ENCODE measurements at places on chromosomes 3 and 15.

GRCh38 chr3:177981576-177981975, 554.7 kb upstream of the KCNMB2 start:
- no peak for DNase-seq

GRCh38 chr15:75069301-75069925, 46.0 kb downstream of the PPCDC start:
- DNase-seq, result no peak

DNA sequence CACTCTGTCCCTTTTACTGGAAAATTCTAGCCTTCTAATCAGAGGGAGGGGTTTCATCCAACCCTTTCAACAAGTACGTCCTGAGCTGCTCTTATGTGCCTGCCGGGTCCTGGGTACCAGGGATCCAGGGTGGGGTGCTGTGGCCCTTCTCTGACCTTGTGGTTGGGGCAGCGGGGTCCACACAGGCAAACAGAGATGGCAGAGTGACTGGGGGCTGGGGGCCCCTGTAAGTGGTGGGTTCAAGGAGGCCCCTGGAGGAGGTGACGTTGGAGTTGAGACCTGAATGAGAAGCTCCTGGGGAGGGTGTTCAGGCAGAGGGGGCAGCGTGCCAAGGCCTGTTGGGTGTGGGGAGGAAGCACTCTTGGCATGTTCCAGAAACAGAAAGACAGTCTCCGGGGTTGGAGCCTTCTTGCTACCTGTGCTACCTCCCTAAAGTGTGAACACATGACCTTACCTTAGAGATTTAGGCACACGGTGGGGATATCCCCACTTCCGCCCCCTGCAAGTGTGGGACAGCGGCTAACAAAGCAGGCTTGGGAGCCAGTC, 78.1 kb downstream of the FBLN2 start:
- no peak for DNase-seq

- DNase-seq, result peak; percentile 70
Observed at GRCh38 chr15:22979238-22980188, 655 bp downstream of the CYFIP1 start.

GRCh38 chr3:196288141-196288460, 575 bp upstream of the PCYT1A start:
- DNase-seq, result no peak

- no peak for DNase-seq
Observed at GRCh38 chr3:35404571-35404970, 234.8 kb upstream of the ARPP21 start.

- peak; percentile 72 for DNase-seq
Observed at GRCh38 chr15:69410248-69410874, 3.8 kb upstream of the KIF23 start.

DNA sequence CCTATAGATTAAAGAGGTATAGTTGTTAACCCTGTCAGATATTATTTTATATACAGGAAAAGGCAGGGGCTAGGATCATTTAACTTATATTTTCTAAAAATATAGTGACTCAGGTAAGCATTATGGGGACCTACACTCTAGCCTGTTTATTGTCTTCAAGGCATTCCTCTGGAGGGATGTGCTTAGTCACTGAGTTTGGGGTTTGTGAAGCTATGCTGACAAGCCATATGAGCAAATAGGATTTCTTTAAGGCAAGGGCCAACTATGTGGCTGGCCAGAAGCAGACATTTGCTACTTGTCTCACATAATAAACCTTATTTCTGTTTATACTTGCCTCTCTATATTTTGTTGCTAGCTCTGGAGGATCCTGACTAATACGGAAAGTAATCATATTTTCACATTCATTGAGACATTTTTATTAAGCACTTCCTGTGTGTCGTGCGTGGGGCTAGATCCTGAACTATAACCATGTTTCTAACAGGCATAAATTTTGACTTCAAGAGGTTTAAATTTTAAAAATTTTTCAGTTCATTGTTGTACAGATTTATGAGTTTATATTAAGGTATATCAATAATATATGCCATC, 153.4 kb downstream of the OTOL1 start:
- peak; percentile 51 for DNase-seq

DNA sequence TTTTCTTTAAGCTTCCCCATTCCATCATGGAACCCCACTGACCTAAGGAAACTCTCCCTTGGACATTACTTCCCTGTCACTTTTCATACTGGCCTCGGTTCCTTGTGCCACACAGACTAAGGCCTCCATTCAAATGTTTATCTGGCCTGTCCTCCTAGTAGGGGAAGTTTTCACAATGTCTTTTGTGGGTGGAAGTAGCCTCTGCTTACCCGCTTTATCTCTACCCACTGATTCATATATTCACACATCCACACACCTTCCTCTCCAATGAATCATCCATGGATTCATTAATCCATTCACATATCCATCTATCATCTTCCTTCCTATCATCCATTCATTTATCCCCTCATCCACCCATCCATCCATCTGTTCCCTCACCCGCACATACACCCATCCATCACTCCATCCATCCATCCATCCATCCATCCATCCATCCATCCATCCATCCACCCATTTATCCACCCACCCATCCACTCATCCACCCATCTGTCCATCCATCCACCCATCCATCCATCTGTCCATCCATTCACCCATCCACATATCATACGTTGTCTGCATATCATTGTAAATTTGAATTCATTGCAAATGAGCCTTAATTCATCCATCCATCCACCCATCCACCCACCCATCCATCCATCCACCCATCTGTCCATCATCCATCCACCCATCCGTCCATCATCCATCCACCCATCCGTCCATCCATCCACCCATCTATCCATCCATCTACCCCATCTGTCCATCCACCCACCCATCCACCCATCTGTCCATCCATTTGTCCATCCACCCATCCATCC, 49.1 kb downstream of the IQSEC1 start:
- no peak for DNase-seq

GRCh38 chr15:70383856-70384255, 286.1 kb upstream of the TLE3 start:
- DNase-seq, result no peak

DNA sequence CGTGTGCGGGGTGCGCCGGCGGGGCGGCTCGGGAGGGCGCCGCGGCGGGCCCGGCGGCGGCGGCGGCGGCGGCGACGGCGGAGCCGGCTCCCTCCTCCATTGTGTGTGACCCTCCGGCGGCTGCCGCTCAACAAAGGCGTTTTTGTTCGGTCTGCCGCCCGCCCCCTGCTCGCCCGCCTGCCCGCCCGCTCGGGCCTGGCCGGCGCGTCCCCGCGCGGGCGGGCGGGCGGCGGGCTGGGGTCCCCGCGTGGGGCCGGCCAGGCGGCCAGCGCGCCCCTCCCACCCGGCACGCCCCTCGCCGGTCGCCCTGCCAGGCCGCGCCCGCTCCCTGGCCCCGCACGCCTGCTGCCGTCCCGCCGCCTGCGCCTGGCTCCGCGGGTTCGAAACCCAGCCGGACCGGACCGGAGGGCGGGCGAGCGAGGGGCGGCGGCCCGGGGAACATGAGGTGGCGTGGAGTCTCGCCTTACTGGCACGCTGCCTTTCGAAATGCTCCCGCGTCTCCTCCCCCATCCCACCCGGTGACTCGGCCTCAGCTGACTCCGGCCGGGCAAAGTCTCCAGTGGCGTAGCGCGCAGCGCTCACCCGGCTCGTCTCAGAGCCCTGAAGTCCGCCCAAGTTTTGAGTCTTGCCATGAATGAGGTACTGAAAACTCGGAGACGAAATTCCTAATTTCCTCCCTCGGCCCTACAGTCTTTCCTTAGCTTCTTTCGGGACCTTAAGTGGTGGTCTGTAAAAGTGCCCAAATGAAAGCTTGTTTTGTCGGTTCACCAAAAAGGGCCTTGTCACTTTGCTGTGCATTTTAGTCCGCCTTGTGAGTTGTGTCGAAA, 588 bp downstream of the MAPK6 start:
- DNase-seq, result peak; percentile 92

DNA sequence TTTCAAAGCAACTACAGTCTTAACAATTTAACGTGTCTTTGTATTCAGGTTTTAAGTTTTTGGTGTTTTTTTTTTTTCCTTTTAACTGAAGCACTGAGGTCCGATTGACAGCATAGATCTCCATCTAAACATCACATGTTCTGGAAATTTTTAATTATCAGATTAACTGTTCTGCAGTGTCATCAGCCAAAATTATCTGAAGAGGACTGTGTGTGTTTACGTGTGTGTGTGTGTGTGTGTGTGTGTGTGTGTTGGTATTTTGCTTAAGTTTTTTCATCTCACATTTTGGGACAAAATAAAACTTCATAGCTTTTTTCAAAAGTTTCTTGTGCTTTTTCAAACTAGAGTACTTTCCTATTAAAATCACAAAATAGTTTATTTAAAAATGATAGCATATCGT, 1.8 kb downstream of the PIK3CA start:
- DNase-seq, result peak; percentile 3

DNA sequence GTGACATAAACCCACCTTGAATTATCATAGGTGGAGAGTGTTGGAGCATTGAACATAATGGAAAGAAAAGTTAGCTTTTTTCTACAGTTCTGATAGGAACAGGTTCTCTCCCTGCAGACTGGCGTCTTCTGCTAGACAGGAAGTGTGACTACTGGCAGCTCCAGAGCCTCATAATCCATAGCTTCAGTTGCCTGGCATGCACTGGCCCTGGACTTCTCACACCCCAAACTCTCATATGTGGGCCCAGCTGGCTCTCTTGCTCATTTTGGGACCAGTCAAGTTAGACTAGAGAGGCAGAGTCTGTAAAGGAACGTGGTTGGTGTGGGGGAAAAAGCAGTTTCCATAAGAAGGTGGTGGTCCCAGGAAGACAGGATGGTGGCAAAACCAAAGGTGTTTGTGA, 180.1 kb downstream of the VGLL4 start:
- no peak for DNase-seq

DNA sequence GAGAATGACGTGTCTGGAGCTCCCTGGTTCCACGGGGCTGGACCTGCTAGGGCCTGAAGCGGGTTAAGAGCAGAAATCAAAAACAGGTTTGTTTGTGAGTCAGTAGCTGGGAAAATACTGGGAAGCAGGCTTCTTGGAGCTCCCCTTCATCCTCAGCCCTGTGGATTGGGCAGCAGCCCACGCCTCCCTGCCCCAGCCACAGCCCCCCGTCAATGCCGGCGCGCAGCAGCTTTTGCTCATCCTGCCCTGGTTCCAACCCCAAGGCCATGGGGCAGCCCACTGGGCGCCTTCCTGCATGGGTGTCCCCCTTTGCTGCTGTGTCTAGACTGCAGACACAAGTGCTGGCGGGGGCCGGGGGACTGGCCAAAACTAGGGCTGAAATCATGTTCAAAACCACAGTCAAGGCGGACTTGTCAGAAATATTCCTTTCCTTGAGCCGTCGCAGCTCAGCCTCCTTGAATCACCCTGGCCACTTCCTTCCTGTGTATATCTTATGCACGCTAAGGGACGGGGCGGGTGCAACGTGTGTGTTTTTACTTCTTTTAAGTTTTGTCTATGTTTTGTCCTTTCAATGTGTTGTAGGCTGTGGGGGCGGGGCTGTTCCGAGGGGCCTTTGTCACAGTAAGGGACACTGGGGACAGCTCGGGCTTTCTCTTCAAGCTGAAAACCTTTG, 108.1 kb downstream of the KLF13 start:
- peak; percentile 94 for DNase-seq

GRCh38 chr3:66038726-66039589, at the start of gene MAGI1:
MAGI1 (minus strand) TSS chr3:66038918; CDS start chr3:66038308, 610 bp downstream.
- peak; percentile 95 for DNase-seq

DNA sequence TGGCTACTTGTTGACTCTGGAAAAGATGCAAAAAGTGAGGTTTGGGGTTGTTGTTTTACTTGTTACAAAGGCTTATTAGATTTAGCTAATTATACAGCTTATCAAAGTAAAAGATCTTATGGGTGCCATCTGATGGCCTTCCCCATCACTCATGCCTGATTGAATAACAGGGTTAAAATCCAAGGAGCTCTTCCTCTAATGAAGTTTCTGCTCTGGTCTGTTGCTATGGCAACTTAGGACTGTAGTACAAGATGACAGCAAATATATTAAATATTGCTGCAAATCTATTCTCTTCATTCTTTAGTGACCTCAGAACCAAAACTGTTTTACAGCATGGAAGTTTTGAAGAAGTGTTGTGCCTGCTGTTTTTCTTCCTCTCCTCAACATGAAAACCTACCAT, 45.6 kb upstream of the SRGAP3 start:
- DNase-seq, result no peak

GRCh38 chr3:169804681-169805080, 8.0 kb upstream of the LRRIQ4 start:
- DNase-seq, result no peak

DNA sequence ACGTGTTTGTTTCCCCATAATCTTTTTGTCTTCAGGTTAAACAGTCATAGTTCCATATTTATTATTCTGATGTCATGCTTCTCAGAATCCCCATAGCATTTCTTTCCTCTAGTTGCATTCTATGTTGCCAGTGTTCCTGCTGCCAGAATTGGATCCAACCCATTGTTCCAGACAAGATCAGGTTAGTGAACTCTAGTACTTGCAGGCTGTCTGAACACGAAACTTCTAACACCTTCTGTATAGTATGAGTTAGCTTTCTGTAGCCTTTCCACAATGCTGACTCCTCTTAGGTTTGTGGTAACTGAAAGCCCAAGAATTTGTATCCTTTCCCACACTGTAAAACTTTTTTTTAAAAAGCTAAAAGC, 88.0 kb upstream of the ROPN1 start:
- no peak for DNase-seq

GRCh38 chr15:63473749-63473998, 30.7 kb upstream of the USP3 start:
- no peak for DNase-seq

DNA sequence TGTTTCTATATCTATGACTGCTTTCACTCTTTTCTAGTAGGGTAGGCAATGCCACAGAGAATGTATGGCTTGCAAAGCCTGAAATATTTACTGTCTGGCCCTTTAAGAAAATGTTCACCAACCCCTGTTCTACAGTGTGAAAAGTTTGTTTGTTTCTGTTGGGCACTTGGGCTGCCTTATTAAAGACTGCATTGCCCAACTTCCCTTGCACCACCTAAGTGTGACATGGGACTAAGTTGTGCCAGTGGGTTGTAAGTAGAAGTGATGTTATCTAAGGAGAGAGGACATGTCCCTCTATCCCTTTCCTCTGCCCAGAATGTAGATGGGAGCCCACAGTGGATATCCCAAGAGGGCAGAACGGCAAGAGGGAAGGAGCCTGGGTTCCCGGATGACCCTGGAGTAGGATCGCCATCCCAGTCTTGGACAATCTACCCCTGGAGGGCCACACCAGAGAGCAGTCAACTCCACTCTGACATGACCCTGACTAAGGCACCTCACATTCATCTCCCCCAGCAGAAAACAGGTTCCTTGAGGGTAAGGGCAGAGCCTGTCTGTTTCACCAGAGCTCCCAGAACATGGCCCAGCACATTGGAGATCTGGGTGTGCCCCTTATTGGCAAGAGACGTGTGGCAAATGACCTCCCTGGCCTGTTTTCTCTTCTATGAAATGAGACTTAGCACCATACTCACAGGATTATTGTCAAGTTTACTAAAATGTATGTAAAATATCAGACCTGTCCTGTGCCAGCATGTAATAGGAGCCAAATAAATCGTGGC, 138.8 kb downstream of the SMAD6 start:
- DNase-seq, result no peak

DNA sequence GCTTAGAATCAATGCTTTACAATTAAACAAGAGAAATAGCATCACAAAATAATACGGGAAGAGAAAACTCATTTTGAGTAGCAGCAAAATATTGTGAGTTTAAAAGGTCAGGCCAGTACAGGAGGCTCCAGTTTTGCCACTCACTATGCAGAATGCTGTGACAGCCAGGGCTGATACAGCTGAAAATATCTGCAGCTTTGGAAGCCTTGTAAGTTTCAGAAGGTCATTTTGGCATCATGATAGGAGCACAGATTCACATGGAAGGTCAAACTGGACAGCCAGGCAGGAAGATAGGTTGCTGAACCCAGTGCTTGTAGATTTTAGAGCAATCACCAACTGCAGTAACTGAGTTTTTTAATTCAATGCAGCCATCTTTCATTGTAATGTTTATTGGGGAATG, 14.1 kb downstream of the MBNL1 start:
- DNase-seq, result no peak
